ENCODE measurements at places on chromosomes 7 and 10.
A peak's percentile ranks its signal among the peaks of the same experiment; 100 is the strongest.

GRCh38 chr10:31642281-31642680 is 286.4 kb downstream of the ARHGAP12 start:
- DNase-seq, result no peak

DNA sequence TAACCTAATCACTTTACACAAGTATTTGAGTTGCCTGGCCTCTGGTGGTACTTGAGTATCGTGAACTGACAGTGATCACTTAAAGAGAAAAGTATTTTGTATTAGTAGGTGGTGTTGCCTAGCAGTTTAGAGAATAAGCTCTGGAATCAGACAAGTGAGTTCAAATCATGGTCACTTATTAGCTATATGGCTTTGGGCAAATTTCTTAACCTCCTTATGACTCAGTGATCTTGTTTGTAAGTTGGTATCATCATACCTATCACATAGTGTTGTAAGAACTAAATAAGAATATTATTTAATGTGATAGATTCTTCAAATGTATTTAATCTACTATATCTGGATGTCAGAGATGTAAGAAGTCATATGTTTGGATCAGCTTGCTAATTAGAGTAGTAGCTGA is 163.8 kb downstream of the RNF133 start:
- DNase-seq, result no peak

DNA sequence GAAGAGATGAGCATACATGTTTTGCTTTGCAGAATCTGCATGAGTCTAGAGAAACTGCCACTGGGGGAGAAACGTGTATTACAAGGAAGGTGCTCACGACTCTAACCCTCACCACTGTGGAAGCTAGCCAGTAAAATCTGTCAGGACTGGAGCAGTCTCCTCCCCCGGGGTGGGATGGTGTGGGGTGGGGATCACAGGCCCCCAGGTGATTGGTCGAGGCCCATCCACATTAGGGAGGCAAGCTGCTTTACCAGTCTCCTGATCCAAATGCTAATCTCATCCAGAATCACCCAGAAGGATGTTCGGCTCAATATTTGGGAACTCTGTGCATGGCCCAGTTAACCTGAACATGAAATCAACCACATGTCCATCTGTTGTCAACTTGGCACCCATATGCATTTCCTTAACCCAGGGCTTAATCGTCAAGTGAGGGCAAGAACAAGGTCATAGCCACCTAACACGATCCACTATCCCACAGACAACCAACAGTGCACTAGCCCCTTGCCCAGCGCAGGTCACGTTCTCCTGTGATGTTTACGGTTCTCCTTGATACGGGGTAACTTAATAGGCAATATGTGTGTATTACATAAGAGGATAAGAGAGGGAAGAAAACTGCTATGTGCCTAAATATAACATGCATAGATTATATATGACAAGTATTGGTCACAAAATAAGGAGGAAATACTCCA is 40.8 kb downstream of the DNAJB6 start:
- DNase-seq, result no peak

DNA sequence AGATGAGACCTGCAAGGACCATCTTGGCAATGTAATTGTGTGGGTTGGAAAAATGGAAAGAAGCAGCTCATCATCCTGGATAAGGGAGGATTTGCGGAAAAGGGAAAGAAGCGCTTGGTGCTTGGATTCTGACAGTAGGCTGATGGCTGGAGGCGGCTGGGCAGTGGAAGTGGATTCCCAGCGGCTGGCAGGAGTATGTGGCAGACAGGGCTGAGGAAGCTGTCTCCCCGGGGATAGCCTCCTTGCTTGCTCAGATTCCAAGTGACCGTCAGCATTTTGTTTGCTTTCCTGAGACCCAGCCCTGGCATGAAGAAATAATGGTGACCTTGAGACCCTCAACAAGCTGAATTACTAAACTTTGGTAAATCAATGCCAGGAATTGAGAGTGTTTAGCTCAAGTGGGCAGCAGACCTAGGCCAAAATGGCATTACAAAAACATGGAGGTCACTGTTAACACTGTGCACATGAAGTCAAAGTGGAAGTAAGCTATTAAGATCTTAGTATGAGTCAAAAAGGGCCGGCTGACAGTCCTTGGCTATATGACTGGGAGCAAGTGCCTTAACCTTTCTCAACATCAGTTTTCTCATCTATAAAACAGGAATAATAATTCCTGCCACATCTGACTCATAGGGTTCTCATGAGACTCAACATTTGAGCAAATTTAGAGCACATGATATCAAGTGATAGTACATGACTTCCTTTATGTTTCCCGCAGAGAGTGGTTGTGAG is 21.3 kb downstream of the SLC25A28 start:
- peak; percentile 24 for DNase-seq

- DNase-seq, result no peak
Observed at GRCh38 chr7:137998250-137998649, 3.6 kb downstream of the CREB3L2 start.

DNA sequence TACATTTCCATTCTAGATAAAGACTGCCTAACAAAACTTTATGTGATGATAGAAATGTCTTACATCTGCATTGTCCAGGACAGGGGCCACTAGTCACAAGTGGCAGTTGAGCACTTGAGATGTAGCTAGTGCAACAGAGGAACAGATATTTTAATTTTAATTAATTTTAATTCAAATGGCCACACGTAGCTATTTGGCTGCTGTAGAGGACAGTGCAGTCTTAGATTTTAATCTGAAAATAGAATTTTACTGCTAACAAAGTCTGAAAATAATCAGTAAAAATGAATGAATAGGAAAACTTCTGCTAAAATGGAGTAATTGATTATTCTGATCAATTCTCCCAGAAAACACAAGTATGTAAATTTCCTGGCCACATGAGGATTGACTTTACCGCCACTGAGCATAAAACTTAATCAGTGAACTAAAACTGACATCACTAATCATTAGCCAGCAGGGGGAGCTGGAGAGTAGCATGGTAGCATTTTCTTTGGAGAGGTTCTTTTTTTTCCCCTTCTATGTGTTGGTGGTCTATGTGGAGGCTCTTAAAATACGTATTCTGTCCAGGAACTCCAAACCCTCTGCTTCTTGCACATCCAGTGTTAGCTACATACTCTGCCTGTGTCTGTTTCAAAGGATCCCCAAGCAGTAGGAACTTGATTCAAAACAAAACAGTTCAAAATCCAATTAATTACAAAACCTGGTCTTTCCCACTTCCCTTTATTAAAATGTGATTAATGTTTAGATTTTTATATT is 52.1 kb downstream of the TSPAN12 start:
- peak; percentile 67 for DNase-seq

DNA sequence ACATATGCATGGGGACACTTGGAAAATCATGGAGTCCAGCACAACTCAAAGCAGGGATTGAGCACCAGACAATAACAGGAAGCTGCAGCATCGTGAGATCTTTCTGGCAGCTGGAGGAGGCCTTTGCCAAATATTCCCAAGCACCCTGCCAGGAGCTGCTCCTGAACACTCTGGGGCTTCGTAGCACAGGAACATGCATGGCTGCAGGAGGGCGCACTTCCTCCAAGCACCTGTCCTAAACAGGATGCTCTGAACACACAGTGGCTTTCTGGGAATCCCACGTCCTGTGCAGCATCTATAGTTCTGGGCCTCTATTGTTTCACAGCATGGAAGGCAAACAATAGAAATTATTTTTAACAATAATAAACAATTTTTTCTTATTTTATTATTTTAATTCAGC is 4.1 kb downstream of the ABLIM1 start:
- no peak for DNase-seq

DNA sequence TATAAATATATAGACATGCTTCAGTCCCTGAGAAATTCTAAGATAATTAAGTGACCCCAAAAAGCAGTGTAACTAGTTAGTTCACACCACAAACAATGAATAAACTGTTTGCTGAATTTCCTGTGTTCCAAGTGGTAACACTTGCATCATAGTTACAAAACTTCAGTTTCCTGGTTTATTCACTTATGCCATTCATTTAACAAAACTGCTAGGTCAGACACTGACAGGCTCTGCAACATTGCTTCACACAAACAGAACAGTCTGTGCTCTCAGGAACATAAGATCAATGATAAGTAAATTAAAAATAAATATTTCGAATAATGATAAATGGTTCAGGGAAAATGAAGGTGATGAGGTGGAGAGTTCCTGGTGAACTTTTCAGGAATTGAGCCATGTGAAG is 133.3 kb upstream of the NAMPT start:
- DNase-seq, result peak; percentile 79

DNA sequence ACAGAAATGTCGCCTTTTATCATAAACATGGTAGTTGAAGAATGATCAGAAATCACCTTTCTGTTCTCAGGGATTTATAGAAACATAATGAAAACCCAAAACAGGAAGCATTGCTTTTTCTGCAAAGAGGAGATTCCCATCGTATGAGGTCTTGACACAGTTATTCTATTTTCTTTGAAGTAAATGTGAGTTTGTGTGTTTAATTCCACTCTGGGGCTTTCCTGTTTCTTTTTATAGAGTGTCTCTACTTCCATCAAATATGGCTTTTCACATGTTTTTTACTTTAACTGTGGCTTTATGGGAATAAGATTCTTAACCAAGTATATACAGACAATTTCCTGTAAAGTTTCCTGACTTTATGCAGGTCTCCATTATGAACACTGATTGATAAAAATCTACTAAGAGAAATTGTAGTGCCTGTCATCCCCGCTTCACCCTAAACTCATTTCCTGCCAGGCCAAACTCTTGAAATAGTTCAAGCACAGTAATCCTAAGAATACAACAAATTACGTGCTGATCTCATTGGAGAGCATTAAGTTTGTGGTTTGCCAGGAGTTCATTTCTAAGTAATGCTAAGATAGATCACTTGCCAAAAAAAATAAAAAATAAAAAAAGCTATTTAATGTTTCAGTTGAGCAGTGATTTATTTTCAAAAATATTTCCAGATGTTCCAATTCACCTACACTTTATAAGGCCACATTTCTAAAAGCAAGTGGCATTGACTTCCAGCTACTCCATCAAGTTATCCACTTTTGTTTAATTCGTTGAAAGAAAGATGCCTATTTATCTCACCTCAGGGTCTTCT is 52.2 kb upstream of the SEC61G start:
- DNase-seq, result peak; percentile 90

DNA sequence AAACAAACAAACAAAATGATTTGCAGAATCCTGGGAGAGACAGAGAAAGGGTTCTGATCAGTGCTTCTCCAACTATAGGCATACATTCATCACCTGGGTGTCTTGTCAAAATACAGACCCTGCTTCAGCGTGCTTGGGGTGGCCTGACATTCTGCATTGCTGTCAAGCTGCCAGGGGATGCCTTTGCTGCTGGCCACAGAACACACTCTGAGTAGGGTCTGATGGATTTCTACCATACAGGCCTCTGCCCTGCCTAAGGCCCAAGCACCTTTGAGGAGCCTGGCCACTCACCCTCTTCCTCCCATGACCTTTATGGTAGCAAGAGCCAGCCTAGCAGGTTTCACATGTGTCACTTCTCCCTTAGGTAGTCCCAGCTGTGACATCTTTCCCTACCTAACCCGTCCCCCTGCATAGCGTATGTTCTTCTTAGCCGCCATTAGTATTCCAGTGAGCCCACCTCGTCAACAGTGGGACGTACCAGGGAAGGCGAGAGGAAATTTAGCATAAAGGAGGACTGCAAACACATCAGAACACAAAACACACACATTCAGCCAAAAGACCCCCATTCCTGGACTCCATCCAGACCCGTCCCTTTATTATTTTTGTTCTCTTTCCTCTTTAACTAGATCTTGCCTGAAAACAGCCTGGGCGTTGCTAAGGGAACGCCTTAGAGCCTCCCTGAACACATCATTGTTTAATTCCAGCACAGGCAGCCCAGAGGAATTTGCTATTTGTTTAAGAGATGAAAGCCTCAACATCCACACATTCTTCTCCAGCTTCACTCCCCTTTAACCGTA is 43.9 kb upstream of the PODXL start:
- no peak for DNase-seq

- no peak for DNase-seq
Observed at GRCh38 chr7:37431413-37431812, 17.3 kb downstream of the ELMO1 start.

DNA sequence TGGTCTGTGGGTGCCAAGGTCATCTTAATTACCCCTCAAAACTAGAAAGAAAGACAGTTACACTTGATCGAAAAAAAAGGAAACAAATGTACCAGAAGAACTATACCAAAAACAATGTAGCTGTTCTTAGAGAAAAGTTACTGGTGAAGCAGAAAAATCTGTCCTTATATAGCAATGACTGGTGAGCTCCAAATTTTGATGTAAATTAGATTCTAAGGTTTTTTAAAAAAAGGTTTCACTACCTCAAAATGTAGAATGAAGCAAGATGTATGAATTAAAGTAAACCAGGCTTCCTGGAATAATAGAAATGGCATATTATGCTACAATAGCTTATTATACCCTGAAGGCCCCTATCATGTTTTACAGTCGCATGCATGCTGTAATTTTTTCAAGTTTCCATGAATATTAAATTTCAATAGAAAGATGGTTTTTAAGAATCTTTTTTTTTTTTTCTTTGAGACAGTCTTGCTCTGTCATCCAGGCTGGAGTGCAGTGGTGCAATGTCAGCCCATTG is 28.4 kb upstream of the FKBP9 start:
- DNase-seq, result no peak

GRCh38 chr10:99426689-99427088 is 3.7 kb downstream of the GOT1 start:
- DNase-seq, result no peak

GRCh38 chr10:89185658-89186057 is 21.5 kb downstream of the CH25H start:
- no peak for DNase-seq

GRCh38 chr7:140883378-140883777 is 41.4 kb downstream of the BRAF start:
- no peak for DNase-seq

GRCh38 chr10:122014652-122015248 is 25.8 kb downstream of the TACC2 start:
- no peak for DNase-seq

- DNase-seq, result peak; percentile 46
Observed at GRCh38 chr10:21030091-21030490, 133.0 kb upstream of the NEBL start.

DNA sequence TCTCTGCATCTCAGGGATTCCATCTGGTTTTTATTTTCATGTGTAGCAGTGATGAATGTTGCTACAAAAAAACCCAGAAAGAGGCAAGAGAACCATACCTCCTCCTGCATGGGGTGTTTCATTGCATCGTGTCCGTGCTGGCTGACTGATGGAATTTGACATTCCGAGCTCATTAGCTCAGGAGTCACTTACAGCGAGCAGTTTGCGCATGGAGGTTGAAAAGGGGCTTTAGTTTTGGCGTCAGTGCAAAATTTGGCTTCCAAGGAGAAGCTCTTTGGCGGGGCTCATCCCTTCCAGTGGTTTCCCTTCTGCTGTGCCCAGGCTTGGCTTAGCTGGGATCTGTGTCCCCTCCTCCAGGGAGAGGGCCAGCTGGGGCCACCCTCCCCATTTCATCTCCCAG is 25.8 kb downstream of the EMX2 start:
- DNase-seq, result peak; percentile 37

Data from fibroblast of mammary gland (primary cell).